ENCODE measurements at places on chromosomes 4 and X.

DNA sequence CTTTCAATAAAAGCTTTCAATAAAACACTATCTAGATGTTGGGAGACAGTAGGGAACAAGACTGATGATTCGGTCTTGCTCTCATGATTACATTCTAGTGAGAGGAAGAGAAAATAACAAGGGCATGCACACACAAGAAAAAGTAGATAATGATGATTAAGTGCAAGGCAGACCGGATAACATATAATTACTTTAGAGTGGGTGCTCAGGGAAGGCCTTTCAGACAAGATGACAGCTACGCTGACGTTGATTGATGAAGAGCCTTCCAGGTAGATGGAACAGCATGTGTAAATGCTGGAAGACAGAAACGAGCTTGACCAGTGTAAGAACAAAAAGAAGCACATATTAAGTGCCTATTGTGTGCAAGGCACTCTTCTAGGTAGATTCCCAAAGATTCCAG lies 43.4 kb downstream of the TXK start:
- DNase-seq: no peak

GRCh38 chr4:173270312-173271027 lies 63.7 kb downstream of the HMGB2 start:
- DNase-seq: no peak

DNA sequence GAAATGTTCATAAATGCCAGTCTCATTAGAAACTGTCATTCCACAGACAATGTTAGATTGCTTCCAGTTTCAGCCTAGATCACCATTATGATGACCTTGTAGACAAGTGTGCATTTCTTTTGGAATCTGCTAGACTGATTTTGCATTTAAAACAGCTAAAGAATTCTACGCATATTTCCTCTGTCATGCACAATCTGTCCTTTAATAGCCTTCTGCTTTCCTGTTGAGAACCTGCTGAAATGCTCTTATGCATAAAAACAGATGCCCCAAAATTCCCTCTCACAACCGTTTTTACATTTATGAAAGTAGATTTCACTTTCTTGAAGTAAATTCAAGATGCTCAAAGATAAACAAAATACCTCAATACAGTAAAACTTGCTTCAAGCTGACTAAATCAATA lies 673.3 kb downstream of the GALNTL6 start:
- no peak for DNase-seq

GRCh38 chr4:52112411-52112810 lies 61.3 kb downstream of the SPATA18 start:
- no peak for DNase-seq

DNA sequence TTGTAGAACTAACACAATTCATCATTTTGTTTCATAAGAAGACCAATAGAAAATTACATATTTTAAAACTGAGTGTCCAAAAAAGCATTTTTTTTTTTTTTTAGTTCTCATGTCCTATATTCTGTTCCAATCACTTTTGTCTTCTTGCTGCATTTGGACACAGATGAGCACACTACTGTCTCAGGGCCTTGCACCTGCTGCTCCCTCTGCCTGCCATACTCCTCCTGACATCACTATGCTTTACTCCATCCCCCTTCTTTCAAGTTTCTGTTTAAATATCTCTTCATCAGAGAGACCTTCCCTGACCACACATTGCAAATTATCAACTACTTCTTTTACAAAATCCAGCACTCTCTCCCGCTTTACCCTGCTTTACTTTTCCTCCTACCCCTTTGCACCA lies 230.7 kb upstream of the GK2 start:
- no peak for DNase-seq

GRCh38 chr4:124092101-124092500 lies 620.4 kb downstream of the ANKRD50 start:
- DNase-seq: no peak

- DNase-seq: peak; percentile 2
Measured at GRCh38 chr4:11805842-11806241, 377.1 kb upstream of the HS3ST1 start.

GRCh38 chr4:59536428-59536827 lies 1663.7 kb upstream of the ADGRL3 start:
- no peak for DNase-seq

- no peak for DNase-seq
Measured at GRCh38 chr4:83153417-83153816, 38.9 kb upstream of the PLAC8 start.

DNA sequence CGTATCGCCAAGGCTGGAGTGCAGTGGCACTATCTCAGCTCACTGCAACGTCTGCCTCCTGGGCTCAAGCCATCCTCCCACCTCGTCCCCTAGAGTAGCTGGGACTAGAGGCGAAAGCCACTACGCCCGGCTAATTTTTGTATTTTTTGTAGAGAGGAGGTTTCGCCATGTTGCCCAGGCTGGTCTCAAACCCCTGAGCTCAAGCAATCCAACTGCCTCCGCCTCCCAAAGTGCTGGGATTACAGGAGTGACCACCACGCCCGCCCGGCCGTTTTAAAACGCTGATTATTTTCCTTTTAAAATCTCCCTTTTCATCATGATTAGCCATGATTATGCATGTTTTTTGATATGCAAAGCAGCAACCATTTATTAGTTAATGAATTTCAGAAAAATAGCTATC lies 2.2 kb downstream of the N4BP2 start:
- DNase-seq: no peak

DNA sequence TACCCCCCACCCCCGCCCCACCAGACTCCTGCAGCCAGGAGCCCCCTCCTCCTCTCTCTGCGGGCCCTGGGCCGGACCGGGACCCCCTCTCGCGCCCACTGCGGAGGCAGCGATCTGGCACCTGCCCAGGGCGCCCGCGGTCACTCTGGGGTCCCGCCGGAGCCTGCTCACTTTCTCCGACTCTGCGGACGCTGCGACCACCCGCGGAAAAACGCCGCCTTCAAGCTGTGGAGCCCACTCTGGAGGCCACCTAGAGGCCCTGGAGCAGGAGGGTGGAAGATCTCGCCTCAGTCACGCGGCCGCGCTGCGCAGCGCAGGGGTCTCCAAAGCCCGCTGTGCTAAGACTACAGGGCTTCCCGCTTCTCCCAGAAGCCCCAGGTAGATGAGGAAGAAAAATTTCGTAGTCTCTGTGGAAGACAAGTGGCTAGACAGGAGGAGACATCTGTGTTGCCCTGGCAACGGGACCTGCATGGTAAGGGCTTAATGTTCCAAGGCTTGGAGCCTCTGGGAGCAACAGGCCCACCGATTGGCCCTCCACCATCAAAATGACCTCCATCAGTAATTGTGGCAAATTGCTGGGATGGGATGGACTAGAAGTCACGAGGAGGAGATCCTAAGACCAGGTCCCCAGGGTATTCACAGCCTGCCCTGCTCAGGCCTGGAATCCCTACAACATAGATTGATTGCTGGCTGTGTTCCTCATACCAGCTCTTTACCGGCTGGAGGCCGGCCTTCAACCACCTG lies at the start of gene PNMA6F:
Gene PNMA6F (minus strand): TSS at position 387 of the 744 bp plus-strand sequence. CDS start 1,093 bp downstream, outside the sequence.
- no peak for DNase-seq

DNA sequence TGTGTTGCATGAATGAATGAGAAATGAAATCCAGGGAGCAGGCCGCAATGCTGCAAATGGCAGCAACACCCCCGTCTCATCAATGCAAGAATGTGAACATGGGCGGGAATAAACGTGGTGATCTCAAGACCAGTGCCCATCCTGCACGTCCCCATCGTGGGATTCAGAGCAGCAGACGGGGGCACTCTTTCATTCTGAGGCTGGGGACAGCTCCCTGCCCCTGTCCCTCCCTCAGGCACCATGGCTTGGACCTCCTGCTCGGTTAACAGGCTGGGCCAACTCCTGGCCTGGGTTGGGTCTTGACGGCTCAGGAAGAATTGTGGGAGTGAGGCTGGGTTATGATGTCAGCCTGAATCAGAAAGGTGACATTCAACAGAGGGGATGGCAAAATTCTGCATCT lies 78.9 kb downstream of the NSUN7 start:
- no peak for DNase-seq

DNA sequence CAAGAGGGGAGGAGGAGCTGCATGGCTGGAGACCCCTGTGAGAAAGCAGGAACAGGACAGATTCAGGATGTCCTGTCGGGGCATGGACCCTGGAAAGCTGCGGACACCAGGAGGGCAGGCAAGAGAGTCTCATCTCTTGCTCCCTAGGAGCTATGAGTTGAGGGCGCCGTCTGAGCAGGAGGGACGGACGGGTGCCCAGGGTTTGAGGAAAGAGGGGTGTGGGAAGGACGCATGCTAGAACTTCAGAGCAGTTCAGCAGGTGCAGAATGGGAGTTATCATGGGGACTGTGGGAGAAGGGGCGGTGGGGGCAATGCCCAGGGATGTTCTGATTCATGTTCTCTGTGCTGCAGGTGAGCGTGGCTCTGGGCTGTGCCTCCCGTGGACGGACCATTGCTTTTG lies 24.8 kb downstream of the TKTL1 start:
- DNase-seq: no peak

GRCh38 chr4:167084321-167084720 lies 150.0 kb downstream of the SPOCK3 start:
- DNase-seq: no peak

GRCh38 chr4:146237092-146237491 lies 22.8 kb downstream of the REELD1 start:
- DNase-seq: no peak

- no peak for DNase-seq
Measured at GRCh38 chrX:1242891-1243402, 25.7 kb upstream of the CSF2RA start.

DNA sequence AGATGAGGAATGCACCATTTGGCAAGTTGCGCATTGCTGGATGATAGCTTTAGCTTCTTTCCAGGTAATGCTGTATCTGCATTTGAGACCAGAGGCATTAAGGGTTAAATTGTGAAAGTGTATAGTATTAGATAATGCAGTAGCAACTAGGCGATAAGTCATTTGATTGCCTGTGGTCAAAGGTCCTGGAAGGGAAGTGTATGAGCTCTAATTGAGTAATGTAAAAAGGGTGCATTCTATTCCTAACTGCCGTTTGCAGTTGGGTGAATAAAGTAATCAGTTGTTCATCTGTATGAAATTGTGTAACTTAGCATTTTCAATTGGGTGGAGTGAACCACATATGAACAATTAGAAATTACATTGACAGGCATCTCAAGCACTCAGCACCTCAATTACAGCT lies 54.5 kb upstream of the WDR1 start:
- no peak for DNase-seq

DNA sequence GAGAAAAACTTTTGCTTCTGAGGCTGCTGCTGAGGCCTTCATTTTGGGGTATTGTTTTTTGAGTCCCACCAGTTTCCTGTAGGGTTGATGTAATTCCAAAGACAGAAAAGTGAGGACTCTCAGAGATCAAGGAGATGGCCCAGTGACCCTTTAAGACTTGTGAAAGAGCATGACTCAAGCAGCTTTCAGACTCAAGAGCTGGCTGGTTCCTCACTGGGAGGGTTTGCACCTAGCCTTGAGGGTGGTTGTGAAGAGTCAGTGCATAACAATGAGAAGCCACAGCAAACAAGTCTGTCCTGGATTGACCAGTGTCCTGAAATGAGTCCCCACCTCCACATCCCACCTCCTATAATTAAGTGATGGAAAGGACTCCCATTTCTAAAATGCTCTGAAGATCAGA lies 89.2 kb downstream of the NHS start:
- DNase-seq: no peak

GRCh38 chrX:147737690-147738089 lies 174.0 kb upstream of the FMR1 start:
- DNase-seq: no peak

GRCh38 chr4:73335679-73336078 lies 68.4 kb upstream of the ALB start:
- DNase-seq: no peak

DNA sequence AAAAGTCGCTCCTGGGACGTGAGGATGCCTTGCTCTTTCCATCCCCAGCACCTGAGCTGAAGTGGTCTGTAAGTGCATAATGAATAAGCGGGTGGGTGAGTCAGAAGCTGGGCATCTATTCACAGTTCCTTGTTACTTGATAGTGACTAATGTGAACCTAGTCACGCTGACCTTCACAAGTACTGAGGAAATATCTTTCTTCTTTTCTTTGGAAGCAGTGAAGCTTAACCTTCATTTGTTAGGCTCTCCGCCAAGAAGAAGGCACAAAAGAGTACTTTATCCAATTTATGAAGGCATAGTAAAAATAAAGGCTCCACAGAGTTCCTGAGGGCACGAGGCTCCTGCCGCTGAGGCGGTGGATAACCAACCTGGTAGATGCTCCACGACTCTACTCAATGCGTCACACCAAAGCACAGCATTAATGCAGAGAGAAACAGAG lies 475.7 kb upstream of the SLIT2 start:
- DNase-seq: no peak

DNA sequence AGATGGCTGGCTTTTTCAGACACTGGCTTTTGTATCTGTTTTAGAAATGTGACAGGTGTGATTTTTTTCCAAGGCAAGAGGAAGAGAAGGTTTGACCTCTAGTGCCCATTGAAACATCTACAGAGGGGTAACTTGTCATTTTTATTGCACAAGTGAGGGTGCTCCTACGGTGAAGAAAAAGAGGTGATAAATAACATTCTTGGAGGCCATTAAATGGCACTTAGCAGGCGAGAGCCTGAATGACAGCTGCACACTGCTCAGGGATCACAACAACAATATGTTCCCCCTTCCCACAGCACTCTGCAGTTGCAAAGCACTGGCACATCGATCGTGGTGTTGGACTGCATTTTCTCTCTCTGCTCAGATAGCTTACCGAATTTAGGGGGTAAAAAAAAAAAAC lies 22.9 kb downstream of the FAM184B start:
- DNase-seq: no peak

DNA sequence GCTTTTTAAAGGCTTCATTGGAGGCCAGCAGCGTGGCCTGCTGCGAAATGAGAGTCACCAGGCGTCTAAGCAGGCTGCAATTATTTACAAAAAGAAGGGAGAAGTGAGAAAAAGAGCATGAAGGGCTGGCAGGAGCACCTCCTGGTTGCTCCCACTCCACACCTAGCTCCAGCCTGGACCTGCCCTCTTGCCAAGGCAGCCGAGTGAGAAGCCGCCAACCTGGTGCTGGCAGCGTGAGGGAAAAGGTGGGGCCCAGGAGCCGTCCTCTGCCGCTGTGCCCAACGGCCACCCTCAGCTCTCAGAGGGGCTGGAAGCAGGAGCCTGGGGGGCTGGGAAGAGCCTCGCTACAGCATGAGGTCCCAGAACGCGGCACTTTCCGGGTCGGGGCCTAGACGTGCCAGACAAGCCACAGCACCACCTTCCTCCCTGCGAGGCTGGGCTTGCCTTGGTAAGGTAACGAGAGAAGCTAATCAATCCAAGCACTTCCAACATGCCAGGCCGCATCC lies 16.3 kb downstream of the SLC6A8 start:
- DNase-seq: no peak

DNA sequence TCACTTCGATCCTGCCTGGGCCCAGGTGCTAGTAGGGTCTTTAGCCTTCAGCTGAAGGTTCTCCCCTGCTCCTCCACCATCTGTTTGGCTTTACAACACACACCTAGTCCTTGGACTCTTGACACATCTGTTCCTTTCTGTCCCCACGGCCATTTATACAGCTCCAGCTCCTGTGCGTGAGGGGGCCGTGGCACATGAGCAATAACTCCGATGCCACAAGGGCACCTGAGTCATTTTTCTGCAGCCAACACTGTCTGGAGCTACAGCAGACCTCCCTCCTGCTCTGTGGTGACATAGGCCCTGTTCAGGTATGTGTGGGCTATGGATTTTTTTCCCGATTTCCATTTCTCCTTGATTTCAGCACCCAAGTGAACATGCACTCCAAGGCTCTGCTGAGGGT lies 44.7 kb upstream of the BCOR start:
- no peak for DNase-seq

Measured in OCI-LY7 (cell line).